ENCODE measurements at places on chromosomes 12 and 14. TPM values are rescaled to one million over a fixed set of nuclear protein-coding genes. Genes with fewer than 3 reads are reported as not detected.

Gene FIGNL2
- 0.15 TPM for total RNA-seq

Gene CLEC4E
- not detected for total RNA-seq

Gene CABP1
- total RNA-seq, result not detected

Gene LRFN5
- total RNA-seq, result not detected

Gene WNT5B
- total RNA-seq, result 2.0 TPM

GRCh38 chr12:59240048-59240447 lies 319.7 kb upstream of the LRIG3 start:
- H3K27me3 ChIP-seq, result no peaks in the 10 kb centered on the region
- DNase-seq, result no peak
- H3K4me1 ChIP-seq, result no peaks in the 10 kb centered on the region
- H3K27ac ChIP-seq, result no peak overlapping the region
- H3K36me3 ChIP-seq, result no peaks in the 10 kb centered on the region

DNA sequence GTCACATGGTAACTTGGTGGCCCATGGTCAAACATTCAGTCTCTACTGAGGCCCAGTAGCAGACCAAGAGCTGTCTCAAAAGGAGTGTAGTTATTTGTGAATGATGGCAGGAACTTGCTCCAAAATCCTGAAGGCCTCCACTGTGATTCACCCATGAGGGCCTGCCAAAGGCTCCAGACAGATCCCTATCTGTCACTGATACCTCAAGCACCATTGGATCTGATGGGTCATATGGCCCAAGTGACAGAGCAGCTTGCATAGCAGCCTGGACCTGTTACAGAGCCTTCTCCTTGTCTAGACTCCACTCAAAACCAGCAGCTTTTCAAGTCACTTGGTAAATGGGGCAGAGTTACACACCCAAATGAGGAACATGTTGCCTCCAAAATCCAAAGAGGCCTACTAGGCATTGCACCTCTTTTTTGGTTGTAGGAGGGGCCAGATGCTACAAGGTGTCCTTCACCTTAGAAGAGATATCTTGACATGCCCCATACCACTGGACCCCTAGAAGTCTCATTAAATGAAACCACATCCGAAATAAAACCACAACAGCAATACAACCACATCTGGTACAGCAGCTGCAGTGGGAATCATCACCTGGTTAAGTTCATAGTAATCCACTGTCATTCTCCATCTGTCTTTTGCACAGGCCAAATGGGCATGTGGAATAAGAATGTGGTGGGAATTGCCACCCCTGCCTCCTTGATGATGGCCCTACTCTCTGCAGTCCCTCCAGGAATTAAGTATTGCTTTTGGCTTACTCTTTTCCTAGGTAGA lies 150.4 kb upstream of the MAX start:
- no peak for DNase-seq
- H3K4me1 ChIP-seq, result peaks cover 18% of the 10 kb centered on the region

- H3K27me3 ChIP-seq, result no peaks in the 10 kb centered on the region
- H3K4me1 ChIP-seq, result peaks cover 43% of the 10 kb centered on the region
- H3K27ac ChIP-seq, result peak overlapping the region; percentile 93
- H3K36me3 ChIP-seq, result peaks cover 21% of the 10 kb centered on the region
- peak; percentile 25 for DNase-seq
- peak overlapping the region; percentile 98 for H3K4me3 ChIP-seq
These were observed 2.7 kb downstream of the PCNX4 start for GRCh38 chr14:60094306-60094897.

- H3K27me3 ChIP-seq, result no peaks in the 10 kb centered on the region
- DNase-seq, result no peak
- H3K4me3 ChIP-seq, result no peak overlapping the region
- H3K27ac ChIP-seq, result no peak overlapping the region
These were observed 179.0 kb downstream of the SLC15A4 start for GRCh38 chr12:128644664-128645296.

- no peaks in the 10 kb centered on the region for H3K27me3 ChIP-seq
- peak overlapping the region; percentile 18 for H3K27ac ChIP-seq
These were observed 80.2 kb upstream of the FUT8 start for GRCh38 chr14:65332141-65332871.

GRCh38 chr12:95546491-95546813 lies 4.8 kb downstream of the USP44 start:
- H3K27ac ChIP-seq, result no peak overlapping the region
- no peak for DNase-seq
- peaks cover 16% of the 10 kb centered on the region for H3K4me1 ChIP-seq
- H3K27me3 ChIP-seq, result peaks cover 3% of the 10 kb centered on the region
- H3K36me3 ChIP-seq, result peaks cover 3% of the 10 kb centered on the region
- H3K4me3 ChIP-seq, result no peak overlapping the region

DNA sequence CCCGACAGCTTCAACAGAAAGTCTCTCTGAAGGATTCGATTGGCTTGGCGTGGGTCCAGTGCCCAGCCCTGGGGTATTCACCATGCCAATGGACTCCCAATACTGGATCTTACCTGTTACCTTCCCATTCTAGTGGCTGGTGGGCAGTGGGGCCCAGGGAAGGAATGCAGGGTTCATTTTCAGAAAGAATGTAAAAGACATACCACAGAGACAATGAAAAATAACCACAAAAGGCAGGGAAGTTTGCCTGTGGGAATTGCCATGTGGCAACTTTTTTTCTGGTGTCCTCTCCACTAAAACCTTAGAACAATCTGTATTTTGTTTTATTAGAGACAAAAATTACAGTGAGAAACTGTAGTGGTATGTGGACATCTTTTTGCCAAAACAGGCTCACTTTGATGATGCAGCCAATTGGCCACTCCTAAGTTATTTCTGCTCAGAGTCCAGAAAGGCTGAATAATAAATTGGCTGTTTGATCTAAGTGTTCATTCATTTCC lies 55.2 kb downstream of the PTGER2 start:
- H3K4me3 ChIP-seq, result no peak overlapping the region
- no peaks in the 10 kb centered on the region for H3K4me1 ChIP-seq
- peaks cover 6% of the 10 kb centered on the region for H3K27me3 ChIP-seq
- no peak for DNase-seq
- peaks cover 7% of the 10 kb centered on the region for H3K36me3 ChIP-seq

GRCh38 chr12:125773033-125773640 lies 707.9 kb downstream of the AACS start:
- no peaks in the 10 kb centered on the region for H3K36me3 ChIP-seq
- no peak overlapping the region for H3K27ac ChIP-seq
- DNase-seq, result no peak
- H3K4me1 ChIP-seq, result no peaks in the 10 kb centered on the region
- H3K27me3 ChIP-seq, result no peaks in the 10 kb centered on the region
- H3K4me3 ChIP-seq, result no peak overlapping the region

DNA sequence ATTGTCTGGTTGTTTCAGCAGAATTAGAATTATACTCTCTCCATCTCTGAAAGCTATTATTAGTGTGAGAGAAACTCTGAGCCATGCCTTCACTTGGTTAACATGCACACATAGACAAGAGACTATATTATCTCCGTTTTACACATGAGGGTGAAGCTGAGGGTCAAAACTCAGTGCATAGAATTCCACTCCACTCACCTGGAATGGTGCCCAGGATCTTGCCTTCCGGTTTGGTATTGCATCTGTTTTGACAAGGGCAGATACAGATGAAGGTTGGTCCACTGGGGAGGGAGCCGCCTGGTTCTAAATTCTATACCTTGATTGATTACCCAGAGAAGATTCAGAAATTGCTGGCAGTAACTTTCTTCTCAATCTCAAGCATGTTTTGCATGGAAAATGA lies 149.5 kb upstream of the PELI2 start:
- no peaks in the 10 kb centered on the region for H3K36me3 ChIP-seq
- H3K27me3 ChIP-seq, result peaks cover 4% of the 10 kb centered on the region
- no peak overlapping the region for H3K27ac ChIP-seq
